ENCODE measurements at places on chromosomes 7 and 10.

DNA sequence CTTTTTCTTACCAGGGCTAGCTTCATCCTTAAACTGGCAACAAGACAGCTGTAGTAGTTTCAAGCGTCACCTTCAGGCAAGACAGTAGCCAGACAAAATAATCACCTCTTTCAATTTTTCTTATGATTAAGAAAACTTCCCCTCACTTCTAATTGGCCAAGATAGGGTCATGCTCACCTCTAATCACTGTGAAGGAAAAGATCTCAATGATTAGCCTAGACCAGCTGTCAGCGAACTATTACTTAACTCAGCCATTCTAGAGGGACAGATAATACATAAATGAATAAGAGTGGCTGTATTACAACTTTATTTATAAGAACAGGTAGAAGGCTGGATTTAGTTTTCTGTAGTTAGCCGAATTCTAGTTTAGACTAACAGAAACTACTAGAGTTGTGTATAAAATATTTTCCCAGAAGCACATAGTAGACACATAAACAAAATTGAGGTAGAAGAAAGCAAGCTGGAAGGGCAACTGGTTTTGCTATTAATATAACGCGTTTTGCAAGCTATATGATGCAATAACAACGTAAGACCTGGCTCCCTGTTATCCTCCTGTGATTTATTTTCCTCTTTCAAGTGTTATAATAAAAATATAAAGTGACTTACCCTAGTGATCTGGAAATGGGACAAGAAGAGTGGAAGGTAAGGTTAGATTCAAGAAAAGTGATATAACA lies 64.3 kb downstream of the ELAPOR2 start:
- no peak for DNase-seq

GRCh38 chr7:155263581-155264143 lies 34.0 kb upstream of the INSIG1 start:
- peak; percentile 27 for DNase-seq

- no peak for DNase-seq
Measured at GRCh38 chr10:50554376-50554994, 69.3 kb downstream of the SGMS1 start.

DNA sequence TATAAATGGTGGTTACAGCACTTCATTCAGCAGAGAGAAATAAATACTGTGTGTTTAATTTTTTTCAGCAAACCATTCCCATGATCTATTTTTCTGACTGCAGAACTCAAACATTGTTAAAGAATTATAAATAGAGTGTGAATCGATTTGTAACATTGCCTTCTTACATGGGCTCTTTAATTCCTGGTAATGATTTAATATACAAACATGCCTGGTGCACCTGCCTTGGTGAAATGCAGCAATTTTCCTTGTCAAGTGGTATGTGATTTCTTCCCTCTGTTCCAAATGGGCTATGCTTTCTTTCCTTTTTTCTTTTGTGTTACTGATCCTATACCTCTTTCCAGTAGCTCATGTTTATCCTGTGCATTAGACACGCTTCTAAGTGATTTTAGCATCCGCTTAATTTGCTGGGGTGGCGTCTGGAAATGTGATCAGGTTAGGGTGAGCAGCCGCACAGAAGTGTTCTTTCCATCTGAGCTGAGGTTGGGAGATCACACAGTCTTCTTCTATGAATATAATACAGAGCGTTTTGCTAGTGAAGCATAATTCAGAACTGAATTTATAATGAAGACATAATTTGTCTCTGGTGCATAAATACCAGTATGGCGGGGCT lies 94.3 kb upstream of the ITGB1 start:
- no peak for DNase-seq

Data from NB4 (cell line).